Stimulated activated CD4-positive, alpha-beta T cell treated with anti-CD3 and anti-CD28 coated beads, Interleukin-4, amount 100 ng/mL, for 24 hours (primary cell): ENCODE measurements at places on chromosomes 2 and 18.

GRCh38 chr2:73000808-73001570, 70.5 kb downstream of the SFXN5 start:
- no peak for DNase-seq

- peak; percentile 48 for DNase-seq
Measured at GRCh38 chr2:12702168-12703121, 14.3 kb upstream of the TRIB2 start.

DNA sequence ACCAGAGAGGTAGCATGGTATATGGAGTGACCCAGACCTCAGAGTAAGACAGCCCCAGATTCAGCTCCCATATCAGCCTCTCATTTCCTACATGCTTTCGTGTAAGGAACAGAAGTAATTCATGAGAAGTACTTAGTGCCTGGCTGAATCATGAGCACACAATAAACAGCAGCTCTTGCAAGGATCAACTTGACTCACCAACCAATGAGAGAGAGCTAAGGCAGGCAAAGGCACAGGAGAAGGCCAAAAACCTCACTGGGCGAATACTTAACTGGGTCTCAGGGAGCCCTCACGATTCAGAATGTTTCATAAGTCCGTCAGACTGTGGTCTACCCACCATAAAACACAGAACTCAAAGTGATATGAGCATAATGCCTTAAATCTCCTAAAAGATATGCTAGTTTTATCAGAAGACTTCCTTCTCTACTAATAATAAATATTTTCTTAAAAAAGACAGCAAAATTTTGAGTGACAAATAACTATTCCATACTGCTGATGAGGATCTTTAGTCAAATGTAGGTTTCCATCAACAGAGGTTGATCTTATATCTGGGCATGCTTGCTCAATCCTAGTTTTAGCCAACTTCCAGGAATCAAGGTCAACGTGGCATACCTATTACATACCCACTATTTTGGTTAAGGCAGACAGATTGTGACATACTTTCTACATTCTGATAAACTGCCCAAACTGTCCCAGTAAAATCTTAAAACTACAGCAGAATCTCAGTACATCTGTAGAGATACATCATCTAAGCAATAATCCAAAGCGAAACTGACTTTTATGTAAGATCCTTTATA, 34.9 kb downstream of the IMMT start:
- DNase-seq: no peak

GRCh38 chr2:240781471-240782220, 38.4 kb downstream of the KIF1A start:
- no peak for DNase-seq

DNA sequence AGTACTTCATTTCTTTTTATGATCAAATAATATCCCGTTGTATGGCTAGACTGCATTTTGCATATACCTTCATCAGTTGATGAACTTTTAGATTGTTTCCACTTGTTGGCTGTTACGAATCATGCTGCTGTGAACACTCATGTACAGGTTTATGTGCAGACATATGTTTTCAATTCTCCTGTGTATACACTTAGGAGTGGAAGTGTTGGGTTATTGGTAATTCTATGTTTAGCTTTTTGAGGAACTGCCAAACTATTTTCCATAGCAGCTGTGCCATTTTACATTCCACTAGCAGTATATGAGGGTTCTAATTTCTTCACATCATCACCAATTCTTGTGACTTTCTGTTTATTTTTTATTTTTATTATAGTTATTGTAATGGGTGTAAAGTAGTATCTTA, 32.1 kb upstream of the LCLAT1 start:
- no peak for DNase-seq

DNA sequence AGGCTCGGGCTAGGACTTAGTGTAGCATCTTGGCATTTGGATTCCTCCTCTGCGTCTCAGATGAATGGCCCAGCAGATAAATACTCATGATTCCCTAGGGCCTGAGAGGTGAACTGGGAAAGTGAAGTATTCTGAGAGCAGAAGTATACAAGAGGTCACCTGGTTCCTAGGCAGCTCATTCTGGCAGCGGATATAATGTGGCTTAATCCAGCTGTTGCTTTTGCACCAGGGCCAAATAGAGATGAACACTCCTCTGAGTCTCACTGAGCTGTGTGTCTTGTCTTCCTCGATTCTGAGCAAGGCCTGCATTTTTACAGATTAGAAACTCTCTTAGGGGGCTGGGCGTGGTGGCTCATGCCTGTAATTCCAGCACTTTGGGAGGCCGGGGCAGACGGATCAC, 196.1 kb downstream of the SLC4A3 start:
- DNase-seq: no peak
